ENCODE measurements at places on chromosomes 5 and 9.

- peak; percentile 81 for DNase-seq
Measured at GRCh38 chr5:14665949-14666348, 1.4 kb downstream of the OTULIN start.

DNA sequence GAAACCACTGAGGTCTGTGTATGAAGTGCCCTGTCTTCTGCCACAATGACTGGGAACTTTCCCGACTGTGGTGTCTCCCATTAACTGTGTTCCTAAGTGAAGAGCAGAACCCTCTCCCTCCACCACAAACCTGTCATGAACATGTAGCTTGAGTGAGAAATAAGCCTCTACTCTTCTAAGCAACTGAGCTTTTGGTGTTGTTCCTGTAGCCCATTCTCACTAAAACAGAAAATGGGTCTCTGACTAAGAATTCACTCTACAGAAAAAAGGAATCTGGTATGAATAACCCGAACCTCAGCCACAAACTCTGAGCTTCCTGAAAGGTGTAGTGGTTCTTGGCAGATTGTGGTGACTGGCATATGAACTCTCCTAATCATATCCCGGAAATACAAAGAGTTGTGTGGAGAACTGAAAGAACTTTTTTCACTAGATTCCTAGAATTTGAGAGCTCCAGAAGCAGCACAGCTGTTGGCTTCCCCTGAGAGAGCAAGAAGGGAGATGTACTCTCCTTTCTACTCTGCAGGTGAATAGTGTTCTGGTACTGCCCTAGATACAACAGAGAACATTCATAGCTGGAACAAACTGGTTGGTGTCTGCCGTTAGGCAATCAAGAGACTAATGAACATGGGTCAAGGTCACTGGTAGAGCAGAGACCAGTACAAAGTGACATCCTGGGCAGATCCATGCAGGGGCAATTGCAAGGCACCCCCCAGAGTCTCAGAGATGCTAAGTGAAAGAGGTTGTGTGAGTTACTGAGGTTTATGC lies 283.8 kb downstream of the PDE4D start:
- DNase-seq, result peak; percentile 70

GRCh38 chr9:93077811-93078210 lies 18.2 kb upstream of the CARD19 start:
- no peak for DNase-seq

DNA sequence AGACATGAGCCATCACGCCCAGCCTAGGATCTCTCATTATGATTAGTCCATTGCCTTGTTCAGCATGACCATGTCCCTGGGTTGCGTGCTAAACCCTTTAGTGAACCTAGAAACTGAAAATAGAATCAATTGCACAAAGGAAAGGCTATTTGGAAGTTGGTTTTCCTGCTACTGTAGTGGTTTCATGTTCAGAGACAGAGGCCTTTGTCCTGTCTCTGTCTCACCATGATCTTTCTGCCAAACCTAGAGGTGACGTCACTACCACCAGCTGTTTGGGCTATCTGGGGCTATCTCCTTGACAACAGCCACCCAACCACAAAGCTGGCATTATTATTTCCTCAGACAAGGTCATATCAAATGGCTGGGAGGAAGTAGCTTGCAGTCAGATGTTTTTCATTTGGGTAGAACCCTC lies 4.0 kb upstream of the CDK5RAP2 start:
- DNase-seq, result peak; percentile 96

DNA sequence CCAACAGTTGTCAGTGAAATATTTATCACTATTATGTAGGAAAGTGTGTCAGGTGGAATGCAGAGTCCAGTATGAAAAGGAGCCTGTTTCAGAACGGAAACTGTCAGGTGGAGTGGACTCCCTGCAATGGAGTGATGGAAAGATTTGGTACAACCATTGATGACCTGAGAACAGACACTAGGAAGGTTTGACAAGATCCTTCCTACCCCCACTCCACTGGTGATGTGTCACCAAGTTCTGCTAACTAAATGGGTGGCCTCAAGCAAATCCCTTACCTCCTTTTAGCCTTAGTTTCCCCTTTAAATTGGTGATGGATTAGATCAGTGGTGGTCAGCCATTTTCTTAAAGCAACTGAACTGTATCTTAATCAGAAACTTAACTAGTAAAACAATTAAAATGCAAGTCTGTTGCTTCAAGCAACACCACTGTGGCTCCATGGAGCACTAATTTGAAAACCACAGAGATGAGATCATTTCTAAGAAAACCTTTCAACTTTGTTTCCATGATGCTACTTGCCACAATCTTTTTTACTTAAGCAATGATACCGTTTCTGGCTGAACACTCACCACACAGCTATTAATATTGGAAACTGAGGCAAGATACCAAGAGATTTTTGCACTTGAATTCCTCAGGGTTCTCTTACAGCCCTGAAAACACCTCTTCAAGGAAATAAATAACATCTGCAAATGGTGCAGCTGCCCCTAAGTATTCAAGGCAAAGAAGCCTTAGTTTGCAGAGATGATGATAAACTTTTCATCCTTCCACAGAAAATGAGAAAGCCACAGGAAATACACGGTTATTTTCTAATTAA lies 140.6 kb downstream of the ERCC6L2 start:
- no peak for DNase-seq

- DNase-seq, result no peak
Measured at GRCh38 chr9:78438211-78438610, 141.3 kb downstream of the PSAT1 start.
